Stimulated activated CD8-positive, alpha-beta memory T cell treated with anti-CD3 and anti-CD28 coated beads, Interleukin-15, amount 100 ng/mL, for 1 hour (primary cell): ENCODE measurements at places on chromosomes 7 and 10.

GRCh38 chr7:114264023-114264422 lies 150.6 kb upstream of the FOXP2 start:
- DNase-seq: no peak

DNA sequence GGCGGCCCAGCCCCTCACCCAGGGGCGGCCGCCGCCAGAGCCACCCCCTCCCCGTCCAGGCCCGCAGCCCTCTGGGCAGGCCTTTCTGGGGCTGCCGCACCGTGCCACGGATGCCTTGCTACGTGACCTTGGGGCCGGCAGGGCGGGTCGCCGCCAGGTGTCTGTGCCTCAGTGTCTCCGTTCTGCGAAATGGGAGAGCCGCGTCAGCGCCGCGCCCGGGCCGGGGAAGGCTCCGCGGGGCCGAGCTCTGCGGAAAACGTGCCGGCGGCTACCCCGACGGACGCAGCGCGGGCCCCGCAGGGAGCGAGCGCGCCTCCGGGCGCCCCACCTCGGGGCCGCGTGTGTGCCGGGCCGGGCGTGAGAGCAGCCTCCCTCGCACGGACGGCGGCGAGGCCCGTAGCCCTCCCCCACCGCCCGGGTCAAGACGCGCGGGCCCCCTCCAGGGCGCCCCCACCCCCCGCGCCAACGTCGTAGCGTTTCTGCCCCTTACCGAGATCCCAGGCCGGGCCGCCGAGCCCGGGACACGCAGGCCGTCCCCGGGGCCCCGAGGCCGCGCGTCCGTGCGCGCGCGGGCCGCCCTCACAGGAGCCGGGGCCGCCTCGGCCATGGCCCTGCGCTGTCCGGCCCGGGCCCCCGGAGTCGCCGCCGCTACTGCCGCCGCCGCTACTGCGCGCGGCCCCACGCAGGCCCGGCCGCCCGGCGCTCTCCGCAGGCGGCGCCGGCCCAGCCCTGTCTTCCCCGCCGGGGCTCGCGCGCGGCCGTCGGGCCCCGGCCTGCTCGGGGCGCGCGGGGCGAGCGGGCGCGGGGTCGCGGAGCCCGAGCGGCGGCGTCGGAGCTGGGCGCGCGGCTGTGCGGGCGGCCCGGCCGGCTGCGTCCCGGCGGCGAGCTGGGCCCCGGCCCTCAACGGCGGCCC lies 1.1 kb downstream of the ZNF777 start:
- DNase-seq: no peak

DNA sequence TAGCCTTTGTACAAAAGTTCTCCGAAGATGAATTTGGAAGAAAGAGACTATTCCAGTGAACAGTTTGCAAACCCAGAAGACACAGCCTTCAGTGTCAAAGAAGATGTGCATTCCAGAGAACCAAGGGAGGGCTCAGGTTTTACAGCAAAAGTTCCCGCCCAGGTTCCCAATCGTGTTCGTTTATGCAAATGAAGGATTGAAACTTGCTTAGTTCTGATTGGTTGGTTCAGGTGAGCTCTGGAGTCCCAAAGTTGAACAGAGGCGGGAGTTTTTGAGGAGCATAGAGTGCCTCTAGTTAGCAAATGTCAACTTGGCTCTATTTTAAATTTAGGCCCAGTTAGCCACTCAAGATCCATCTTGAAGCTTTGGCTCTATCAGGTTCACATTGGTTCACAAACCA lies 51.3 kb downstream of the TMEM270 start:
- no peak for DNase-seq

DNA sequence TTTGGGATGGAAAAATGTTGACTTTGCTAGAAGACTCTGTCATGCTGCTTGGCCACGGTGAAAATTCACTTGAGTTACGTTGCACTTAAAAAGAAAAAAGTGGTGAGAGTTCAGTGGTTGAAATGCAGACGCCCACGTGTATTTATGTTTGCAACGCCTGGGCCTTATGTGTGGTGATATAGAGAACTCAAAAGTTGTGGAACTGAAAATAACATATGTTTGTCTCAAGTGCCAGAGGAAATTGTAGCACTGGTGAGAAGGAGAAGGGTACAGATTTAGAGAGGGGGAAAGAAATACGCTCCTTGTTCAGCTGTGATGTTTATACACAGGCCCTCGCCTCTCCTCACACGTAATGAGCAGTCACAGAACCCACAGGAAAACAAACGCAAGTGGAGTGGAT lies 73.6 kb downstream of the EMX2 start:
- DNase-seq: no peak

DNA sequence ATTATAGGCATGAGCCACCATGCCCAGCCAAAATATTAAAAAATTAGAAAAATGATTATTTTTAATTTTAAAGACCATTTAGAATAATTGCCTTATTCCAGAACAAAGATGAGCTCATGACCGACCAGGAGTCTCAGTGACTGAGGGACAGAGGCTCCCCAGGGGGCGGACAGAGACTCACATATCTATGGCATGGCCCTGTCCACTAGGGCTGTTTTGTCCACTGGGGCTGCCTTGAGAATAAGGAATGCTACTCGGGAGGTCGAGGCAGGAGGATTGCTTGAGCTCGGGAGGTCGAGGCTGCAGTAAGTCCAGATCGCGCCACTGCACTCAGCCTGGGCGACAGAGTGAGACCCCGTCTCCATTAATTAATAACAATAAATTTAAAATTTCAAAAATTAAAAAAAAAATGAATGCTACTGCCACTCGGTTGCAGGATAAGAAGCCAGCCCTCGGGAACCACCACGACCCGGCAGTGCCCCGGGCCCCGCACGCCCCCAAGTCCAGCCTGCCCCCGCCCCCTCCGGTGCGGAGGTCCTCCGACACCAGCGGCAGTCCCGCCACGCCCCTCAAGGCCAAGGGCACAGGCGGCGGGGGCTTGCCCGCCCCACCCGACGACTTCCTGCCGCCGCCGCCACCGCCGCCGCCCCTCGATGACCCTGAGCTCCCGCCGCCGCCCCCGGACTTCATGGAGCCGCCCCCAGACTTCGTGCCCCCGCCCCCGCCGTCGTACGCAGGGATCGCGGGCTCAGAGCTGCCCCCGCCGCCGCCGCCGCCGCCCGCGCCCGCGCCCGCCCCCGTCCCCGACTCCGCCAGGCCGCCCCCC lies 128.6 kb downstream of the APBB1IP start:
- DNase-seq: no peak

DNA sequence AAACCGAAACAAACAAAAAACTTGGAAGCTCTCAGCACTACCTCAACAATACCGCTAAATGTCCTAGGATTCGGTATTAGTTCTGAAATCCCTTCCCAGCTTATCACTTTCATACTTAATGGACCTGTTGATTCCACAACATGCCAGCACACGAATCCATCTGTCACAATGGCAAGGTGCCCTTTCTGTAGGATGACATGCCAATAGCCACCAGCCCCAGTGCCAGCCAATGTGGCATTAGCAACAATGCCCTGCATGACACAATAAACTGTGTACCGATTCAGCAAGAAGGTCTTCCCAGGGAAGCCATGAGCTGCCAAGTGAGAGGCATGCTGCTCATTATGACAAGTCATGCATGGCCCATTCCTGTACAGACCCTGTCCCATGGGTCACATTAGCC lies 35.6 kb upstream of the CHCHD3 start:
- DNase-seq: no peak

GRCh38 chr10:70843776-70844489 lies 28.2 kb downstream of the SGPL1 start:
- no peak for DNase-seq

GRCh38 chr10:60114765-60115586 lies 208.6 kb upstream of the CCDC6 start:
- no peak for DNase-seq

- no peak for DNase-seq
Measured at GRCh38 chr10:78650122-78650521, 418.6 kb upstream of the ZMIZ1 start.

GRCh38 chr10:104447331-104447730 lies 93.7 kb downstream of the CFAP58 start:
- DNase-seq: no peak

- no peak for DNase-seq
Measured at GRCh38 chr10:109994711-109995577, 12.8 kb upstream of the ADD3 start.

DNA sequence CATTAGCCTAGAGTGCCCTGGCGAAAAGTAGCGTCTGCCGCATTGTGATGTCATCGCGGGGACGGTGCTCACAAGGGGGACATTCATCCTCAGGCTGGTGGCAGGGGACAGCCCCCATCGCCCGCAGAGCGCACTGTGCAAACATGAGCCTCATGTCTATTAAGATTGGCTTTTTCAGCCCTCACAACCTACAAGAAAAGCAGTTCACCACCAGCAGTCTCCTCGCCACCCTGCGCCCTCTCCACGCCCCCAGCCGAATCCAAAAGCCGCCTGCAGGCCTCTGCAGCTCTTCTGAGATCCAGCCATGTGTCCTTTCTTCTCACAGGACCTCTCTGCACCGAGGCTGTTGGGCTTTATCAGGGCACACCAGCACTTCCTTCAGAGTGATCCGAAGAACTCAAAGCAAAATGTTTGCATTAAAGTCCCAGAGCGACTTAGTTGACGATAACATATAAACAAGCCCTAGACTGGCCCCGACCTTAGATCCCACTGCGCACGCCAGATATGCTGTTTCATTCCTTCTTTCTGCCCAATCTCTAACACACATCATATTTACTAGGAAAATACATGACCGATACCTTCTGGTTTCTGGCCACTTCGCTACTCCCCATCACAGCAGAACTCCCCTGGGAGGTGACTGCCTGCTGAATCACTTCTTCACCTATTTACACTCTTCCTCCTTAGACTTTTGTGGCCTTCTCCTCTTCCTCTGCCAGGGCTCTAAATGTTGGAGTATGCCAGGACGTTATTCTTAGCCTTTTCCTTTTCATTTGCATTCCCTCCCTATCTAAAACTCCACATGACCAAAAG lies 206.0 kb upstream of the SH2B2 start:
- DNase-seq: no peak

DNA sequence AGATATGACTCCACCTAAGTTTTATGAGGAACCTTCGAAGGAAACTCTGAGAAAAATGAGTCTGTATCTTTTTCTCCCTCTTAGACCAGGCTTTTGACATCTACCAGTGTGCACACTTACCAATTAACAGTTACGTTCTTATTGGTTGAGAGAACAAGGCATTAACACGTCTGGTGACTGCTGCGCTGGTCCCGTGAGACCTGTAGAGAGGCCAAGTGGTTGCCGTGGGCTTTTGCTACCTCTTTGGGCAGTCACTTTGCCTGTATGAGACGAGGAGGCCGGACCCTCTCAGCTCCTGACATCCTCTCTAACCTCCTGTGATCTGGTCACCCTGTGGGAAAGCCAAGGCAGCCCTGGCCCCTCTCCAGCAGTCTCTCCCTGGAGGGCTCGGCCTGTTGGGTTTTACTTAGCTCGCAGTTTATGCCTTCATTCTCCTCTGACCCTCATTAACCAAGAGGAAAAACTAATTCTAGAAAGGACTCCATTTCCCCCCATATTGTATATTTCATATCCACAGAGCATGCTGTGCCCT lies 513.9 kb upstream of the GALNT17 start:
- no peak for DNase-seq

- no peak for DNase-seq
Measured at GRCh38 chr10:293636-294035, 158.4 kb downstream of the ZMYND11 start.
